NCI-H187 (cell line): ENCODE measurements at places on chromosomes 3 and 15.
A peak's percentile ranks its signal among the peaks of the same experiment; 100 is the strongest.

GRCh38 chr3:156291272-156292123 is 171.1 kb downstream of the KCNAB1 start:
- DNase-seq = no peak

DNA sequence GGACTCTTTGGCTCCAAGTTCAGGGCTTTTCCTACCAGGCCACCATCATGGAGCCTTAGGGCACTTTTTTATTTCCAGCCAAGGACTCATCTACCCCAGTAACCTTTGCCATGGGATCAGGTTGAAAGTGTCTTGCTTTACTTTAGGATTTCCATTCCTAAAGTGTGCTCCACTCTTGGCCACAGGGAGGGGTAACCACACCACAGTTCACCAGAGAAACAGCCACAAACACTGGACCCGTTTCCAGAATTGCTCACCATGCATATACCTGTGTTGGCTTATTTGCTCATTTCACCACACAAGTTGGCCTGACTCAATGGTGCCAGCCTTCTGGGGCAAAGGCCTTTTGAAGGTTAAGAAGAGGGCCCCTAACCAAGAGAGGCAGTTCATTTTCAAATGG is 70.6 kb upstream of the RAD18 start:
- no peak for DNase-seq

DNA sequence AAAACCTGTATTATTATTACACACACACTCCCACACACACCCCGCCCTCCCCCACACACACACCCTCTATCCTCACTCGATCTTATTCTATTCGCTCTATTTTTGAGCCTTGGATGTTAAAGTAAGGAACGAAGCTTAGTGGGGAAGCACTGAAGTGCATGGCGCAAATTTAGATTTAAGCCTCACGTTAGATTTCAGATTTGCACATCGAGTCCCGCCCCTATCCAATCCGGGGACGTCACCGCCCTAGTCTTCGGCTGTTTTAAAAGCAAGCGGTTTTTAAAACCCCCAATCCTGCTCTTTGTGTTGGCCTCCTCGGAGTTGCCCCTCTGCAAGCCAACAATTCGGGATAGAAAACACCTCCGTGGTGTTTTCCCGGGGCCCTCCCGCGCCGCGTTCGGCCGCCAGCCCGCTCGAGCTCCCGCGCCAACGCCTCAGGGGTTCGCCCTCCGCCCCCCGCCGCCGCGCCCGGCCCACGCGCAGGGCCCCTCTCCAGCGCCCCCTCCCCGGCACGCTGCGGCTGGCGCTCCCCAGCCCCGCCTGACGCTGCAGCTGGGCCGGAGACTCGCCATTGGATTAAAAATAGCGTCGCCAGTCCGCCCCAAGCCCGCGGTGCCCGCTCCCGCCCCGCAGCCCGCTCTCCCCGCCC is at the start of gene USP13:
USP13 (plus strand) TSS at position 594 of the 649 bp plus-strand sequence. CDS start 186 bp downstream, outside the sequence.
- peak; percentile 50 for DNase-seq

DNA sequence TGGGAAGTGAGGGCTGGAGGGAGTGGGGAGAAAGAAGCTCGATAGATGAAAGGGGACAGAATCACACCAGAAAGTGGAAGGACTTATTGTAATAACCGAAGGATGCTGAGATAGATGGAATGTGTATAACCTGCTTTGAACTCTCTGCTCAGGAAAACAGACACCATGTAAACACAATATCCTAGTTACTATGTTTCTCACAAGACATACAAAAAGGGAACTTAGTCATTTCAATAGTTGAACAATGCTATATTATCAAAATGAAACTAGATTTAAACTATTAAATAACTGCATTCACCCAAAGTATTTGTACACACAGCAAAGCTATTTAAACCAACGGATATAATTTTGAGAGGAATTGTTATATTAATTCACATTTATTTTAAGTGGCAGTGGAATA is 108.3 kb upstream of the GADL1 start:
- DNase-seq = no peak

GRCh38 chr3:32992310-32992686 is 40.9 kb downstream of the CCR4 start:
- DNase-seq = no peak

DNA sequence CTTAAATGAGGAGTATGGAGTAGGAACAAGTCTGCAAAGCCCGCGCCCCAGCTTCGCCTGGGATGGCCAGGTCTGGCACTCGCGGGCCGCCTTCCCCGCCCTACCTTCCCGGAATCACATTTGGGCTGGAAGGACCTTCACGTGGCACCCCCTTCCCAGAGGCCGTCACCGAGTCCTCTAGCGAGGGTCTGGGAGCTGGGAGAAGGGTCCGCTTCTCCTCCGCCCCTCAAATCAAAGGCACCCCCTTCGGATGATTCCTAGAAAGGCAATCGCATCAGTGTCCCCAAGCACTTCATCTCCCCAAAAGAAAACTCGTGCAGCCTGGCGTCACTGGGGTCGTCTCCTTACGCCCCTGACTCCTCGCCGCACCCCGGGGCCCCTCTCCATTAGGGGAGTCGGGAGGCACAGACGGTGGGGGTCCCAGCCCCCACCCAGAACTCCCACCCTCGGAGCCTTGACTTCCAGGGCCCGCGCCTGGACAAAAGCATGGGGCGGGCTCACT is 380 bp downstream of the MYLK start:
- DNase-seq = no peak

GRCh38 chr15:30872341-30872748 is 31.4 kb upstream of the FAN1 start:
- no peak for DNase-seq

- DNase-seq = peak; percentile 72
Observed at GRCh38 chr3:134974624-134975023, 179.6 kb downstream of the EPHB1 start.

GRCh38 chr15:98683831-98684230 is 35.5 kb downstream of the IGF1R start:
- DNase-seq = no peak
